T-helper 2 cell treated with Interferon-gamma antibody and Interleukin-4, amounts not matched to agents 100 ng/mL and 5 ng/mL, for 36 hours (primary cell): ENCODE measurements at places on chromosomes 13 and 19. TPM values are rescaled to one million over a fixed set of nuclear protein-coding genes. Genes with fewer than 3 reads are reported as not detected.

Gene CEBPA
- total RNA-seq, result 0.07 and 0.09 TPM in 2 replicates

Gene LPAR2
- 44.2 and 45.2 TPM in 2 replicates for total RNA-seq

Gene ZNF506
- total RNA-seq, result 15.3 and 16.7 TPM in 2 replicates

Gene DKKL1
- not detected in 2 replicates for total RNA-seq

Gene PROZ
- 0.18 and 0.20 TPM in 2 replicates for total RNA-seq
